ENCODE measurements at places on chromosomes 7 and 10.

DNA sequence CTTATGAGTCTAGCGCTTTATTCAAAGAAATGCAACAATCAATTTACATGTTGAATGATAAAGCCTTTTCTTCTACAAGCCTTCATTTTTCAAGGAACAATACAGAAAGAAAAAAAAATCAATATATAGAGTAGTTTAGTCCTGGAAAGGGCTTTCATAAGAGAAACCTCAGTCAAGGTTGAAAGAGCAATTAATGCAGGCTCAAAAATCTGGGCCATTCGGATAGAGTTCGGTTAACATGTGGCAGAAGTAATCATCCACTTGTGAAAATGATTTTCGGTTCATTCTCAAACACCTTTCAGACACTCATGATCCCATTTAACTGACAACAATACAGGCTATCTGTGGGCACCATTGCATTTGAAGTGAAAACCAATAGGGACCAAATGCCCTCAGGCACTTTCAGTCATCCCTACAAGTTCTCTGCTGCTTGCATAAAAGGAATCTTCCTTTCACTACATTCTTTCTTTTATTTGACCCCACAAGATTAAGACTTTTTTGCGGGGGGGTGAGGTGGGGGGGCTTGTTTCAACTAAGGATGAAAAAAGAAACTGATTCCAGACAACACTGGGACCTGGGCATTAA lies 177.9 kb downstream of the RNF133 start:
- DNase-seq: no peak

GRCh38 chr10:76738991-76739390 lies 898.6 kb downstream of the KCNMA1 start:
- DNase-seq: no peak

DNA sequence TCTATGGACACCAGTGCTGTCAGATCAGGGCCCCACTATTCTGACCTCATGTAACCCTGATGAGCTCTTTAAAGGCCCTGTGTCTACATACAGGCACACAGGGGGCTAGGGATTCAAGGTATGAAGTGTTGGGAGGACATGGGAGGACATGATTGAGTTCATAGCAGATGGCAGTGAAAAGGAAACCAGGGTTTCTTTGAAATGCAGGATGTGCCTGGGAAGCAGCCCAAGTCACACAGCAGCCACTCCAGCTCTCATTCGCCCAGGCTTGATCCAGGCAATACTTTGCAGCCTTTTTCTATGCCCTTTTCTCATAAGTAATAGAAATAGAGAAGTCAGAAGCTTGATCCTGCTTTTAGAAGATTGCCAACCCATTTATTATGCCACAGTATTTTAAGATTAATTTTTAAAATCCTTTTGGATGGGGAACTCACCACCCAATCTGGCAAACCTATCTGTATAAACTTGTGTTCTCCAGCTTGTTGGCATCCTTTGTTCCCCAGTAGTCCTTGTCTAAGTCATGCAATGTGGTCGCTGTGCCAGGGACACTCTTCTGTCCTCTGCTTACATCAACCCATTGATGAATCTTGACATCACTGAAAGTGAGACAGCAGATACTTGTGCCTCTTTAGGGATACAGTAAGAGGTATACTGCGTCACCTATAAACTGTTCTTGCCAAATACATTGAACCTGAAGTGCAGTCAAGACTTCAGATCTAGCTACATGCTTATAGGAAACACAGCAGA lies 95.0 kb downstream of the TAF3 start:
- no peak for DNase-seq

GRCh38 chr7:150903606-150904005 lies 51.3 kb downstream of the AOC1 start:
- peak; percentile 20 for DNase-seq

GRCh38 chr10:28367929-28368484 lies 65.1 kb upstream of the MPP7 start:
- no peak for DNase-seq

GRCh38 chr10:76991621-76992020 lies 646.0 kb downstream of the KCNMA1 start:
- no peak for DNase-seq

- no peak for DNase-seq
These were observed 198.3 kb downstream of the ADRA2A start for GRCh38 chr10:111275091-111275490.

GRCh38 chr7:132354527-132354926 lies 221.7 kb downstream of the PLXNA4 start:
- DNase-seq: no peak

DNA sequence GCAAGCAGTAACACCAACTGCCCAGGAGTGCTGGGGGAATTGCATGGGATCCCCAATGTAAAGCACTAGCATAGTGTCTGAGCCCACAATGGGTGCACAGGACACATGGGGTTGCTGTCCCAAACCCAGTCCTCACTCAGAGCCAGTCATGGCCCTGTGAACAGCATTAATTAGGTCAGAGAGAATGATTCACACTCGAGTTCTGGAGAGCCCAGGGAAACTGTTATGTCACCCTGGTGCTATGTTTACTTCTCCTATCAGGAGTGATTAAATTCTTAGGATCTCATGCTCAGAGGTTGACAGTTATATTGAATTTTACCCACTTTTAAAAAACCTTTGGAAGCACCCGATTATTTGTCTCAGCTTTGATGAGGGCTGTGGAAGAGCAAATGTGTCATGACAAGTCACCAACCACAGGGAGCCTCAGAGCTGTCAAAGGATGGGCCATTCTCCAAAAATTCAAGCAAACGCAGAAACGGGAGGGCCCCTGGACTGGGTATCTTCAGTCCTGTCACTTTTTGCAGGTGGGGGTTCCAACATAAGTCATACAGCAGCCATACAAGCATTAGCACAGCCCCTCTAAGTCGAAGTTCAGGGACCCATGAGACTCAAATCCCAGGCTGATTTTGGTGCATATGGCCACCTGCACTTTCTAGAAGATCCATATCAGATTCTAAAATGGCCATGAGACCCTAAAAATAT lies 1.3 kb upstream of the RASSF4 start:
- no peak for DNase-seq

GRCh38 chr10:72735288-72735936 lies 43.5 kb downstream of the MCU start:
- no peak for DNase-seq

DNA sequence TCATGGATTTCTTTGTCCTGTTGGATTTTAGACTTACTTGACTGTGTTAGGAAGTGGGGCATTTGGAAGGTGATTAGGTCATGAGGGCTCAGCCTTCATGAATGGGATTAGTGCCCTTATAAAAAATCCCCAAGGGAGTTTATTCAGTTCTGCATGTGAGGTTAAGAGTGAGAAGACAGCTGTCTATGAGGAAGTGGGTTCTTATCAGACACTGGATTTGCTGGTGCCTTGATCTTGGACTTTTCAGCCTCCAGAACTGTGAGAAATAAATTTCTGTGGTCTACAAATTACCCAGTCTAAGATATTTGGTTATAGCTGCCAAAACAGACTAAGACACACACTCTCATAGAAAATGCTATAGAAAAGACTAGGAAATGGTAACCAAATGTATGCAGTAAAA lies 724.7 kb upstream of the FZD8 start:
- no peak for DNase-seq

DNA sequence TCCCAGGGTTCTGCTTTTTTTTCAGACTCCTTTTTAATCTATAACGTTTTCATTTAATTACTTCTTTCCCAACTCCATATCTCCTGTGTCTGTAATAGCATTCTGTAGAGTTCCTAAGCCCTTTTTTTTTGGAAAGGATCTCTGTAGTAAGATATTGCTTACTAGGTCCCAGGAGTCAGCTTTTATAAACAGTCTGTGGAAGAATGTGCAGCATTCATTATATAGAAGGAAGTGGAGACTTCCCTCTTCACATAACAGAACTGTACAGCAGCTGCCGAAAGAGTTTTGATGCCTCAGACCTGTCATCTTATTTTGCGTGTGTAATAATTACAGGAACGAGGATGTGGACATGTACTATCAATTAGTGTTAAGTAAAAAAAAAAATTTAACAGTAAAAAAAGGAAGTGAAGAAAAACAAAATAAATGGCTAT lies 7.4 kb upstream of the STEAP4 start:
- DNase-seq: no peak

- no peak for DNase-seq
These were observed 82.2 kb upstream of the NAMPT start for GRCh38 chr7:106367018-106367420.

DNA sequence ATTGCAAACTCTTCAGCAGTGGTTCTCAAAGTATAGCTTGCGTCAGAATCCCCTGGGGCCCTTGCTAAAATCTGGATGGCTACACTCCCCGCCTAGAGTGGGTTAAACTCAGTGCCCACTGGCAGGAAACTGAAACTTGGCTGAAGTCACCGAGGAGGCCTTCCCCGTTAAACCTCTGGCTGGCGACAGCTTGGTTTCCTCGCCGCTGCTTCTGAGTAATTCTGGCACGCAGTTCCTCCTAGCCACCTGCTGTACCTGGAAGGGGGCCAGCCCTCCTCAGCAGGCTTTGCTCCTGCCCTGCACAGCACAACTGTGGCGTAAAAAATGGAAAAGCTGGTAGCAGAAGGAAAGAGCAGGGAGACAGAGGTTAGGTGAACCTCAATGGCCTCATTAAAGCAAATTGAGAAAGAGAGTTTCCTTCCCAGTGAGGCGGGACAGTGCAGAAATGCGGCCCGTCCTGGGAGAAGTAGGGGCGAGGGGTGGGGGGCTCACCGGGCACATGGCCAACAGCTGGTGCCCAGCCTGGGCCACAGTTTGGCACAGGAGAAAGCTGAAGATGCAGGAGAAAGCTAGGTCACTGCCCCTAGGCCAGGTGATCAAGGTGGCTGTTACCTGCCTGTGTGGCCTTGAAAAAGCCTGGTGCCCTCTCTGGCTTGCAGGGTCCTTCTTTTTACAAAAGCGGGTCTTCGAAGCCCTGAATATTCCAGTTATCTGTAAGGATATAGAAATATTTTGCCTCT lies 46.6 kb downstream of the ALOX5 start:
- peak; percentile 15 for DNase-seq

- DNase-seq: no peak
These were observed 757 bp upstream of the PALS2 start for GRCh38 chr7:24572393-24572996.

- DNase-seq: no peak
These were observed 5.3 kb downstream of the HOXA11 start for GRCh38 chr7:27179503-27180430.

GRCh38 chr10:80540981-80541750 lies 3.5 kb downstream of the SH2D4B start:
- DNase-seq: no peak

GRCh38 chr7:141700848-141701371 lies 1.1 kb downstream of the DENND11 start:
- DNase-seq: no peak

DNA sequence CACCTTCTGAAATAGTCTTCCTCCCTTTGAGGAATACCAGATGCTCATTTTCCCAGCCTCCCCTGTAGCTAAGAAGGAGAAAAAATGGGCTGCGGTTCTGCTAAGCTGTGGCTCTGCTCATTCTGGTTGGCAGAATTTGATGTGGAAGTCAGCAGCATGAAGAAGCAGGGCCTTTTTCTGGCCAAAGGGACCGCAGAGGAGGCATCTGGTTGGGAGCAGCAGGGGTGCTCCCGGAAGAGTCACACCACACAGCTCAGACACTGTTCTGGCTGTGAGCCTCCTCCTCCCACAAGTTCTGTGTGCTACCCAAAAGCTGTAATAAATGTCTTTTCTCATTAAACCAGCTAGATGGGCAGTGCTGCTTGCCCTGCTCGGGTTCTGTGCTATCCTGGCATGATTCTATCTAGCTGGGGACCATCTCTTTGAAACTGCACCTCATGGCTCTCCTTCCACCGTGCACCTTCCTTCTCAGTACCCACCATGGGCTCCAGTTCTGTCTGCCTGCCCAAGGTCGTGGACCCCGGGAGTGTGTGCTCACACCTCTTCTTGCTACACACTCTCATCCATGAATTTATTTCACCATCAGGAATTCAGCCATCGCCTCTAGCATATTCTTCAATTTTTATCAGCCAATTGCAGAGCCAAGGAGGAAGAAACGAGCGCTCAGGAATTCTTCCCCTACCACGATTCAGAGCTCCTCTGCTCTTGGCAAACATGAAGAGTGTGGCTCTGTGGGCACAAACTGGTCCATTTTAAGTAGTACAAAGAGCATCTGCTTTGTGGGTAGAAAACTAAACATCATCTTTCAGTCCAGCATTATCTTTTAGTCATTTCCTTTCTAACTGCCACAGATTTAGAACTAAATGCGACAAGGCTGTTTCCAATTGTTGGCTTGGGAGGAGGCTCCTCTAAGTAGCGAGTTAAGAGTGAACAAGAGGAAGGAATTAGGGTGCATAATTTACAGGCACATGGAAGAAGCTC lies 76.9 kb downstream of the FAM171A1 start:
- DNase-seq: no peak

DNA sequence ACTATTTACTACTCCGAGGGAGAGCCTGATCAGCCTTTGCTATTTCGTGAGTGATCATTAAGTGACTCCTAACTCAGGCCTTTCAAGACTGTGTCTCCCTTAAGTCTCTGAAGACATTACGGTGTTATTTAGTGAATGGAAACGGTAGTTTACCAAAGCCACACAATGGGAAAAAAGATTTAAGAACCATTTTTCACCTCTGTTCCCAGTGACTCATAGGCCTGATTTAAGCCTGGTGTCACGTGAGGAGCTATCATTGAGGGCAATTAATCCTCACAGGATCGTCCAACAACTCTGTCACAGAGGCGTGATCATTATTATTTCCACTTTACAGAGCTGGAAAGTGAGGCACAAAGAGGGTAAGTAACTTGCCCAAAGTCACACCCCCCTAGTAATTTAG lies 20.3 kb downstream of the C10orf90 start:
- no peak for DNase-seq

GRCh38 chr7:135195968-135196629 lies 15.2 kb downstream of the WDR91 start:
- DNase-seq: no peak

- DNase-seq: no peak
These were observed 45.6 kb upstream of the SUN1 start for GRCh38 chr7:786472-787255.

DNA sequence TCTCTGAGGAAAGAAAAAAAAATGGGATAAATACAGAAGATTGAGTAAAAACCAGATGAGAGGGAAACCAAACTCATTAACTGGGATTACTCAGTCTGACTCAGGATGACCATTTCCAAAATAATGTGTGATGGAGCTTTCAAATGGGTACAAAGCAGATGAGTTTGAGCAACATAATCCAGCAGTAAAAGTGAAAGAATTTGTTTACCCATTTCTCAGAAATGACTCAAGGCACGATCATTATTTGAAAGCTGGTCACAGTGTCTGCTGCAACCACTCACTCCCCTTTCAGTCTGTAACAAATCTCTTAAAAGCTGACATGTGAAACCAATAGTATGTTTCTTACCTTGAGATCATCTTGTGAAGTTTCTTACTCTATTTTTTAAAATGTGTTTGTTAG lies 104.7 kb upstream of the KLF14 start:
- peak; percentile 68 for DNase-seq

- DNase-seq: no peak
These were observed 13.4 kb downstream of the SLC13A4 start for GRCh38 chr7:135714534-135715009.

DNA sequence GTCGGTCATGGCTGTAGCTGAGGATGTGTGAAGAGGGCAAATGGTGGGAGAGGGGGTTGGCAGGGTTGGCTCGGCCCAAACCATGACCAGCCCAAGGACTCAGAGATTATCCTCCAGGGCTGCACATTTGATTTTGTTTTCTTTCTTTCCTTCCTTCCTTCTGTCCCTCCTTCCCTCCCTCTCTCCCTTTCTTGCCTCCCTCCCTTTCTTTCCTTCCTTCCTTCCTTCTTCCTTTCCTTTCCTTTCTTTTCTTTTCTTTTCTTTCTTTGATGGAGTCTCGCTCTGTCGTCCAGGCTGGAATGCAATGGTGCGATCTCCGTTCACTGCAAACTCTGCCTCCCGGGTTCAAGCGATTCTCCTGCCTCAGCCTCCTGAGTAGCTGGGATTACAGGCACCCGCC lies 3.8 kb downstream of the SSC4D start:
- DNase-seq: no peak

GRCh38 chr7:133645884-133646391 lies 393.1 kb downstream of the EXOC4 start:
- no peak for DNase-seq

Measured in non-pigmented ciliary epithelial cell (primary cell).